ENCODE measurements at places on chromosomes 12 and 14.

DNA sequence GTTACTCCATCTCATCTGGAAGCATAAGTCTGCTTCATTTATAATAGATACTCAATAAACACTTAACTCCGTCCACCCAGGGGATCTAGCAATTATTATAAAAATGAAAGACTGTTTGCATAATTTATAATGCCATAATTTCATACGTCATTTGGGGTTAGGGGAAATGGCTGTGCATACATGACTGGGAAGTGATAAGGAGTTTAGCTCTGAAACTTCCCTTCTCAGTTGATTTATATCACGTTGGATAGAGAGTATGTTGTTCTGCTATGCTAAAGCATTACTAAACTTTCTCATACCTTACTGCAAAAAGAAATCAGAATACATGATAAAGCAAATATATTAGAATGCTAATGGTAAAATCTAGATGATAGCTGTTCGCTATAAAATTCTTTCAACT is 90.4 kb upstream of the DYNC1H1 start:
- no peak for DNase-seq

DNA sequence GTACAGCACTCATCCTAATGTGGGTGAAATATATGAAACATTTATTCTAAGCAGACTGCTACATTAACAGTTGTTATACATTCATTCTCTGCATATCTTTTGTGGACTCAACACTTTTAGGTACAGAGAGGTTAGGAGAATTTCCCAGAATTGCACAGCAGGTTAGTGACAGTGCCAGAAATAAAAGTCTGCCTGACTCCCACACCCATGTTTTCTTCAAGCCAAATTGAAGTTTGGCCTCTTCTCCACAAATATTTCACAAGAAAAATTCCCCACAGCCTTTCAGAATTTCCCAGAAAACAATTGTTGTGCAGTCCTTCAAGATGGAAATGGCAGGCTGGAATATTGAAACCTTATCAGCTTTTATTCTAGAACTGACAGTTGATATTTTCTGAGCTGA is 464.8 kb downstream of the RAD51B start:
- no peak for DNase-seq

GRCh38 chr14:80390906-80391305 is 179.6 kb upstream of the DIO2 start:
- peak; percentile 57 for DNase-seq

DNA sequence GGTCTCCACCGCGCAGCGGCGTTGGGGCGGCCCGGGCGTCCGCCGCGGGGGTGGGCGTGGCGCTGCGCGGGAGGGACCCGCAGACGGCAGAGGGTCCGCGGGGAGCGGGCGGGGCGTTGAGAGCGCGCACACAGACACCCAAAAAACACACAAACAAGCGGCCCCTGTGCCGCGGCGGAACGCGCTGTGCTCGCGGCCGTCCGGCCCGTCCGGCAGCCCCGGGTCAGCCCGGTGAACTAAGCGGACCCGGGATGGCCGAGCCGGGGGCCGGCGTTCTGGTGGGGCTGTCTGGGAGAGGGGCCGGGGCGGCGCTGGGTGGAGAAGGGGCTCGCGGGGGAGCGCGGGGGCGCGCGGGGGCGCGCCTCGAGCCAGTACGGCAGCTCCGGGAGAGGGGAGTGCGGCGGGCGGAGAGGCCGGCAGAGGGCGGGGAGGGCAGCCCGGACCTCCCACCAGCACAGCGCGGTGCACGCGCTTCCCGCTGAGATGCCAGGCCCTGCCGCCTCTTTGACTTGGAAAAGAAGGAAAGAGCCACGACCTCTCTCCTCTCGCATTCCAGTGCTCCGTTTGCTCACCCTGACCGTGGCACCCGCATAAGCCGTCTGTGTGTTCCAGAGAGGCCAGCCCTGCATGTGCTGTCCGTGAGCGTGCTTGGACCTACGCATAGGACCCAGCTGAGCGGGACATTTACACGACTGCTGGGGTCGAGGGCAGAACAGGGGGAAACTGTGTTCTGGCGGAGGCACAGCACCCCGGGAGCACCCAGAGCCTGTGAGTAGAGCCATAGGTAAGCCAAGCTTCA is 10.3 kb downstream of the SLC6A12 start:
- DNase-seq: peak; percentile 62

GRCh38 chr12:100398307-100398706 is 41.4 kb downstream of the SLC17A8 start:
- no peak for DNase-seq

GRCh38 chr12:106696681-106697417 is 77.6 kb upstream of the RIC8B start:
- DNase-seq: no peak

DNA sequence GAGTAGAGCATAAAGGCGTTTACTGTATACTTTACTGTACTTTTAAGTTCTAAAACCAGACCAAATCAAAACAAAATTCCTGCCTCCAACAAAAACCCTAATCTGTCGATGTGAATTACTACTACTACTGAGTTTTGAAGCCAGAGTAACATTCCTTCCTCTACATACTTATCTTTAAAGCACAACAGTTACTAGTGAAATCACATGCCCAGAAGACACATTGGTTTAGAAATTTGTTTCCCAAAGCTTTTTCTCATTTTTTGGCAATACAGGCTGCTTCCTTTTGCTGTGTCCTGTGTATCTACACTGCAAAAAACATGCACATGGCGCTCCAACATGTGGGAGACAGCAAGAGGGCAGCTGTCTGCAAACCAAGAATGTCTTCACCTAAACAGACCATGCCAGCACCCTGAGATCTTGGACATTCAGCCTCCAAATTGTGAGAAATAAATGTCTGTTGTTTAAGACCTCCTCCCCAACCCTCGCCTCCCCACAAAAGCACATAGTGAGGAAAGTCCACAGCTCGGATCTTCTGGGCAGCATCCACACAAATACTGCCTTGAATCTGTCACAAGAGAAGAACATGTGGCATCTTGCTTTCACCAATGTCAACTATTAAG is 21.1 kb downstream of the SETD3 start:
- no peak for DNase-seq

DNA sequence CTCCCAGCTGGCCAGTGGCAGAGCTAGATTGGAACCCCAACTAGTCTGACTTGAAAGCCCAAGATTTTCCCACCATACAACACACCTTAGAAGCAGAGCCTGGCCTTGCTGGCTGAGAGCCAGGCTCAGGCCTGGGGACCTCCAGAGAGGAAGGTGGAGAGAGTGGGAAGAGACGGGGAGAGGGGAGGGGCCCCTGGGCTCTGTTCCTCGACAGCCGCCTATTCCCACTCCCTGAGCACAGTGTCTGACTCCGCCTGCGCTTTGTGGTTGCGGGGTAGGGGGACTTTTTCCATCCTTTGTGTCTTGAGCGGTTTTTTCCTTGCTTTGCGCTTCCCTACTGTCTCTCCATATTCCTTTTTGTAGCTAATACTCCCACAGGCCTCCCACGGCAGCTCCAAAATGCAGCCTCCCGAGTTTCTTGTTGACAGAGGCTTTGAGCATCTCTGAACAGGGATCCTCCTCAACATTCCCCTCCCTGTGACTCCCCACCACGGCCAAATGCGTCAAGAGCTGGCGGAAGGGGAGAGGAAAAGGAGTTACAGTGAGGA is 4.0 kb upstream of the KCNH3 start:
- peak; percentile 42 for DNase-seq

GRCh38 chr12:69900720-69901131 is 75.7 kb downstream of the MYRFL start:
- peak; percentile 94 for DNase-seq

All from GM23338 (cell line).